ENCODE measurements at places on chromosomes 1 and 21.
A peak's percentile ranks its signal among the peaks of the same experiment; 100 is the strongest.

DNA sequence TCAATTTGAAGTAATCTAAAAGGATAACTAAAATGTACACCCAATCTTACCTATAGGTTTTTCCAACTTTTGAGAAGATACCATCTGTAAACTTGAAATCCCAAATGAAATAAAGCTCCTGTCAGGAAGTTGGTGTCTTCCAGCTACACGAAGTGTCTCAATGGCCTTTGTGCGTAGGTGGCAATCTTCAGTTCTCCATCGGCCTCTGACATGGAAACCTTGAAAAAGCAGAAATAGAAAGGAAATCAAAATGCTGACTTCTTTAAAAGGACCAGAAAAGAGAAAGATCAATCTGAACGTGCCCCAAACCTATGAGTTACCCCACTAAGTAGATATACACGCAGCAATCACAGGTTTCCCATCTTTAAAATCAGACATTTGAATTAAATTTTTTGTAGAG is 10.0 kb downstream of the MKNK1 start:
- no peak for DNase-seq

DNA sequence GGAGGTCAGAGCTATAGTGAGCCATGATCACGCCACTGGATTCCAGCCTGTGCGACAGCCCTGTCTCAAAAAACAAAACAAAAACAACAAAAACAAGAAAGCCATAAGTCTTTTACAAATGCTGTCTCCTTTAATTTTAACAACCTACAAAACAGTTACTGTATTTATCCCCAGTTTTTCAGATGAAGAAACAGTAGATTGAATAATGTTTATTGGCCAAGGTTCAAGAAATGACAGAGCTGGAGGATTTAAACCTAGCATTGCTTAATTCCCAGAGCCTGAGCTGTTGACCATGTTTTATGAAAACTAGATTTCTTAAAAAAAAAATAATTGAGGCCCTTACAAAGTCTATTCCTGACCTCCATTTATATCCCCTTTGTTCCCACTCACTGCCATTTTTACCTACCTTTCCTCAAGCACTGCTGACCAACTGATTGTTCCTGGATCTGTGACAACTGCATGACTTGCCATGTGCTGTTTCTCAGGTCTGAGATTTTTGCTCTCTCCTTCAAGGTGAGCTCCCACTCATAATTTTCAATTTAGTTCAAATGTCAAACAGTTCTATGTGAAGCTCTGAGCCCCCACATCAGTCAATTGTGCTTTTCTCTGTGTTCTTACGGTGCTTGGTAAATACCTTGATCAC is 140.8 kb downstream of the CHRM3 start:
- no peak for DNase-seq

- DNase-seq, result no peak
Measured at GRCh38 chr1:85957760-85958159, 198.8 kb downstream of the COL24A1 start.

DNA sequence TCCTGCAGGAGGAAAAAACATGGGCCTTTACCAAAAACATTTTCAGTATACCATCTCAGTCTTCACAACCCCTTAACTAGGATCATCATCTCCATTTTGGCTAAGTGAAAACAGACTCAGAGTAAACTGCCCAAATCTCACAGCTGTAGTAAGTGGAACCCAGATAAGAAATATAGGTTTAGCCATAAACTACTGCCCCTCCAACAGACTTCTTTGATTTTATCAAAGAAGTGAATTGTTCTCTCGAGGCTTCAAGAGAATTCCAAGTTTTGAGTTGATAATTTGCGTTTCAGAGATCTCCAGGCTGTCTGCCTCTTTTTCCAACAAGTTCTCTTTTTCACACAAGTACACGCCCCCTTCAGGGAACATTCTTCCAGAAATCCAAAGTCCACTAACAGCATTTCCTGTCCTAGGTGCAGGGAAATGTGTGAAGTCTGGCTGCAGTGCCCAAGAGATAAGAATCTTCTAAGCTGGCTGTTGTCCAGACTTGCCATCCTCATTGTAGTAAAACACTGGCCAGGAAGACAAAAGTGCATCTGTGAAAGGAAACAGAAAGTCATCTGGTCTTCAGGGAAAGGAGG is 30.8 kb downstream of the RNF19B start:
- no peak for DNase-seq

DNA sequence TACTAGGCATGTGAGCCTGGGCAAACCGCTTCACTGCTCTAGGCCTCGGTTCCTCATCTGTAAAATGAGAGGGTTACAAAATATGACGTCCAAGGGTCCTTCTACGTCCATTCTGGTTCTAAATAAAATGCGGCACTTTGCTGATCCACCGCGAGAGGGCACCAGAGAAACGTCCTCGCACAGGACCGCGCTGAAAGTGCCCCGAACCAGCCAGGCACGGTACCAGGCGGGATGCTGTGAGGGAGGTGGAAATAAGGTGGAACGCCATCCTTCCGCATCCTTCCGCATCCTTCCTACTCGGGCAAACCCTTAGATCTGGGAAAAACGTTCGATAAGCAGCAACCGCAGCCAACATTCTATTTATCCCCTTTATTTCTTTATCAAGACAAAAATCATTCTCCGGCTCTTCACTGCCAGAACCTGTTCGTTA is 60.3 kb upstream of the KRTAP19-8 start:
- DNase-seq, result peak; percentile 84

DNA sequence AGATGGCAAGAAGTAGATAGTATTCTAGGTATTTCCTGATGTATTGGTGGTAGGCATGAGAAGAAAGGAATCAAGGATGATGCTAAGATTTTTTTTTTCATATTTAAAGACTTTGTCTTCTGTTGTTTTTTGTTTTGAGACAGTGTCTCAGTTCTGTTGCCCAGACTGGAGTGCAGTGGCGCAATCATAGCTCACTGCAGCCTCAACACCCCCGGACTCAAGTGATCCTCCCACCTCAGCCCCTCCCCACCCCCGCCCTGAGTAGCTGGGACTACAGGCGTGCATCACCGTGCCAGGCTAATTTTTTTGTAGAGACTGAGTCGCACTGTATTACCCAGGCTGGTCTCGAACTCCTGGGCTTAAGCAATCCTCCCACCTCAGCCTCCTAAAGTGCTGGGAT is 2.8 kb upstream of the CAPZB start:
- no peak for DNase-seq

DNA sequence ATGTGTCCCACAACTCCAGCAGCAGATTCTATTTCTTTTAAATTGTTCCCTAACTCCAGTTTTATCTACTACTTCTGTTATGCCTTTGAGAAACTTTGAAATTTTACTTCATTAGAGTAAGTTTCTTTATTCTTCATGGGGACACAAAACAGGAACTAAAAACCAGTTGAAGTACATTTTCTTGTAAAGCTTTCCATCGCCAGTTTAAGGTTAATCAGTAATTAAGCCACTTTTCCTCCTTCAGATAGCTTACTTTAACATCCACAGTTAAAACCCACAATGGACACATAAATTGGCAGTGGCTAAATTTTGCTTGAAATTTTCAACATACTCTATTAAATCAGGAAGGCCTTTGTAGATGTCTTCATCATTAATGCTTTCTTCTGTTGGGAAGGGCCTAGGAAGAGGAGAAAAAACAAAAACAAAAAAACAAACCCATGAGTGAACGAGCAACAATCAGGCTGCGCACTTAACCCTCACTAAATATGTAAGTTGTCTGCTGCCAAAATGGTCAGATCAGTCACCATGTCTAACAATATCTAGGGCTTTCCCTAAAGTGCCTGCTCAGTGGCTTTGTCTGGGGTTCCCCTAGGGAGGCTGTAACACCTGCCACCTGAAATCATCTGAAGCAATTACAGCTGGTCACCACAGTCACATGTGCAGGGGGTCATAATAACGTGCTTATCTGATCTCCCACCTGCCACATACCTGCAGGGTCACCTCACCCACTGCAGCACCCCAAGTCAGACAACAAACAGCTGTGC is 187.9 kb downstream of the VAV3 start:
- DNase-seq, result no peak

DNA sequence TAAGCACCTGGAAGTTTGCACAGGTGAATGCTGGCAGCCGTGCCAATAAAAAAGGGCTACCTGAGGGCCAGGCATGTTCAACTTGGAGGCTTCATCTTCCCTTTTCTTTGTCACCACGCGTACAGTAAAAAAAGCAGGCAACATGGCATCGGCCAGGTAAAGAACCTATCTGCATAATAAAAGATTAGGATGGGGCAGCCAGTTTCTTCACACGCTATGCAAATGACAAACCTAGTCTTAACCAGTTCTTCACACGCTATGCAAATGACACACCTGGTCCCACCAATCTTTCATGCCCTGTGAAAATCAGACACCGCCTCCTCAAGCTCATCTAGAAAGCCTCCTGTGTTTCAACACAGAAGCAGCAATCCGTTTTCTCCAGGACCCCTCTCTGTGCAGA is 413.4 kb downstream of the HLX start:
- DNase-seq, result peak; percentile 53

GRCh38 chr1:115426956-115427355 is 88.9 kb upstream of the NGF start:
- no peak for DNase-seq

DNA sequence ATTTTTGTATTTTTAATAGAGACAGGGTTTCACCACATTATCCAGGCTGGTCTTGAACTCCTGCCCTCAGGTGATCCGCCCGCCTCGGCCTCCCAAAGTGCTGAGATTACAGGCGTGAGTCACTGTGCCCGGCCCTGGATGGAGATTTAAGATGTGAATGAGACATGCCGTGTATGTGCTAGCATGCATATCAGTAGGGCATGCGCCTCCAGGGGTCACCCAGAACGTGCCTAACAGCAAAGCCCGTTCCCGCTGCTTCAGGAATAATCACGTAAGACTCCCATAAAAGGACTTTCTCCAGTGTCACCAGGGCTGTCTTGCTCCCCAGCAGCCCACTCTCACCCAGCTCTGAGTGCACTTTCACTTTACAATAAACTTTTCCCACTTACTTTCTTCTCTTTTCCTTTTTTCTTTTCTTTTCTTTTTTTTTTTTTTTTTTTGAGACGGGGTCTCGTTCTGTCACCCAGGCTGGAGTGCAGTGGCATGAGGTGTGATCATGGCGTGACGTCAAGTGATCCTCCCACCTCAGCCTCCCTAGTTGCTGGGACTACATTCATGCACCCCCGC is 46.9 kb upstream of the DISP3 start:
- DNase-seq, result no peak

GRCh38 chr1:206600527-206600926 is 11.7 kb downstream of the EIF2D start:
- DNase-seq, result no peak

- DNase-seq, result no peak
Measured at GRCh38 chr1:29679316-29679715, 443.0 kb downstream of the PTPRU start.

GRCh38 chr1:6465461-6466005 is 440 bp downstream of the TNFRSF25 start:
- DNase-seq, result no peak

DNA sequence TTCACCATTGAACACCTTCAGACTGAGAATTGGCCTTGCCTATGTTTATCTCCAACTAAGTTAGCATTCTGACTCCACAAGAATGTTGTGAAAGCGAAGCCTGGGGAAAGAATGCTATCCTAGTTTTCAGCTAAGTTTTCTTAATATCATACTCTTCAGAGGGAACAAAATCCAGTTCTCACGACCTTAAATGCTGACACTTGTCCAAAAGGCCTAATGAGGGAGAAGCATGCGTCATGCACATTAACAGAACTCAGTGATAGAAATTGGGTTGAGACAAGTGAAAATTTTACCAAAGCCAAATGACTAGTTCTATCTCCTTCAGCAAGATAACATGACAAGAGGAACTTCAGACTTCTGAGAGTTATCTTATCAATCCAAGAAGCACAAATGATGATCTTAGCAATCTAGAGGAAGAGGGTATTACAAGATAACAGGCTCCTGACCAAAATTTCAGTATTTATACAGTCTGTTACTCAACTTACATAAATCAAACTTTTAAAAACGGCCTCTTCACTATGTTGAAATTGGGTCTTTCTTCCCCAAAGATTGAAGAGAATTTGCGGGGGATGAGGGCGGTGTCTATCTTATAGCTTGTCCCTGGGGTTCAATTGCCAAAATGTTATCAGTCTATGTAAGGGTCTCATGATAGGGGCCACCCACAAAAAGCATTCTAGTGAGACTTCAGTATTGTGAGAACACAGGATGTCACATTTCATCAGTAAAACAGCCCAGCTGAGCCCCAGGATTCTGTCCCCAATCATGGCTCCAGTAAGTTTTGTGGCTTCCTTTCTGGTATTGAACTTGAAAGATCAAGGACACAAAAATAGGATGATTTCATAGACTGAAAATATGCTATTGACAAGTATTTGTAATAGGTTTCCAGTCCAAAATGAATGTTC is 26.5 kb upstream of the SLC45A3 start:
- no peak for DNase-seq

Data from WTC11 (cell line).